Vagina (tissue), 2 donors: ENCODE measurements at places on chromosomes 4 and X.

DNA sequence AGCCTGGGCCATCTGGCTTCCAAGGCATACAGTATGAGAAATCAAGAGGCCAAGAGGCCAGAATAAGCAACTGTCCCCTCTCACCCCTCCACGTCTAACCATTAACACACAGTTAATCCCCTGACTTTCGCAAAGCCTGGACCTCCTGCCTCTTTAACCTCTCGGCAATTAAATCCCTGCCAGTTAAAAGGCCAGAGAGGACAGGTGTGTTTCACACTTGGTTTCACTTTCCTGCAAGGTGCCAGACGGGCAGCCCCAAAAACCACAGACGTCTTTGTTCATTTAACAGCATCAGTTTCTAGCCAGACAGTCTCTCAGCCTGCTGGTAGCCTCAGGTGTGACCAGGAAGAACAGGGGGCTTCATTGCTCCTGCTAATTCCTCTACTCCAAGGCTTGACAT, 91.1 kb upstream of the KIT start:
- no peaks in the 10 kb centered on the region for H3K4me1 ChIP-seq
- DNase-seq: no peak
- no peaks in the 10 kb centered on the region for H3K27me3 ChIP-seq
- no peak overlapping the region for H3K27ac ChIP-seq

GRCh38 chr4:183182873-183183725, 84.0 kb downstream of the WWC2 start:
- DNase-seq: no peak
- H3K27ac ChIP-seq: no peak overlapping the region
- no peaks in the 10 kb centered on the region for H3K4me1 ChIP-seq
- H3K4me3 ChIP-seq: no peak overlapping the region

DNA sequence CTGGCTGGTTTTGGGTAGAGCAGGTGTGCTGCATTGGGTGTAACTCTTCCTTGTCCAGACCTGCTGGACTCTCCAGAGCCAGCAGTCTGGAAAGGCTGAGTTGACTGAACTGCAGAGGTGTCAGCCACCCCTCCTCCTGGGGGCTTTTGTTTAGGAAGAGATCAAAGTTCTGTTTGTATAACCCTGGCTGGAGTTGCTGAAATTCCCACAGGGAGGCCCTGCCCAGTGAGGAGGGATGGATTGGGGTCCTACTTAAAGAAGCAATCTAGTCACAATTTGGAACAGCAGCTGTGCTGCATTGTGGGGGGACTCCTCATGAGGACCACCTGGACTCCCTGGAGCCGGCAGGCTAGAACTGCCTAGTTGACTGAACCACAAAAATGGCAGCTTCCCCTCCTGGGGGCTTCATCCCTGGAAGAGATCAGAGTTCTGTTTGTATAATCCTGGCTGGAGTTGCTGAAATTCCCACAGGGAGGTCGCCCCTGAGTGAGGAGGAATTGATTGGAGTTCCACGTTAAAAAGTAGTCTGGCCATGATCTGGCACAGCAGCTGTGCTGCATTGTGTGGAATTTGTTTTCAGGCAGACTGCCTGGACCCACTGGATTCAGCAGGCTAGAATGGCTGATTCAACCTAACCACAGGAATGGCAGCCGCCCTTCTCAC, 264.9 kb upstream of the ZC4H2 start:
- no peak overlapping the region for H3K27ac ChIP-seq
- no peaks in the 10 kb centered on the region for H3K27me3 ChIP-seq
- H3K4me3 ChIP-seq: no peak overlapping the region
- H3K4me1 ChIP-seq: no peaks in the 10 kb centered on the region
- no peak for DNase-seq
- H3K36me3 ChIP-seq: no peaks in the 10 kb centered on the region

- peaks cover 14% of the 10 kb centered on the region for H3K4me1 ChIP-seq
- no peak overlapping the region for H3K27ac ChIP-seq
- no peak overlapping the region for H3K4me3 ChIP-seq
- no peaks in the 10 kb centered on the region for H3K36me3 ChIP-seq
- peak; percentile 32 for DNase-seq
- no peaks in the 10 kb centered on the region for H3K27me3 ChIP-seq
Observed at GRCh38 chr4:83223781-83224180, 60.8 kb downstream of the COQ2 start.

DNA sequence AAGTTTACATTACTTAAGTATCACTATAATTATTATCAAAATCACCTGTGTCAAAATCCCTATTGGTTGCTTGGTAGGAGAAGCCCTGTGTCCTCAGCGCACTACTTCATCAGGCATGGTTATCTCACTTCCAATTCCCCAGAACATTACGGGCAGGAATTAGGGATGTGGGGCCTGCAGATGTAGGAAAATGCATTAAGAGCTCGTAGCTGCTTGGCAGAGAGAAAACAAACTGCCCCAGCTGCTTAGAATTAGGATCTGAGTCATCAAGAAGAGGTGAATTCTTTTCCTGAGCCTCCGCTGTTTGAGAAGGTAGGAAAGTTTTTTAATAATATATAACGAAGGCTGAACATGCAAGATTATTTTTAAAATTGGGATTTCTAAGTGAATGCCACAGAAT, 31.1 kb upstream of the CLNK start:
- no peaks in the 10 kb centered on the region for H3K36me3 ChIP-seq
- no peak for DNase-seq
- H3K27ac ChIP-seq: no peak overlapping the region
